ENCODE measurements at places on chromosomes 7 and 10.

- H3K4me3 ChIP-seq, result peak overlapping the region; percentile 89
- no peaks in the 10 kb centered on the region for H3K36me3 ChIP-seq
- H3K4me1 ChIP-seq, result peaks cover 6% of the 10 kb centered on the region
- no peaks in the 10 kb centered on the region for H3K27me3 ChIP-seq
These were observed 903 bp upstream of the NT5C2 start for GRCh38 chr10:103193820-103194529.

- DNase-seq, result no peak
- no peak overlapping the region for H3K4me3 ChIP-seq
- H3K27me3 ChIP-seq, result no peaks in the 10 kb centered on the region
These were observed 229.6 kb downstream of the GPAM start for GRCh38 chr10:111953949-111954348.

- no peaks in the 10 kb centered on the region for H3K27me3 ChIP-seq
- peaks cover 3% of the 10 kb centered on the region for H3K4me1 ChIP-seq
- H3K27ac ChIP-seq, result no peak overlapping the region
- no peaks in the 10 kb centered on the region for H3K36me3 ChIP-seq
- peak; percentile 68 for DNase-seq
These were observed 50.8 kb upstream of the SLC29A3 start for GRCh38 chr10:71268247-71268691.

DNA sequence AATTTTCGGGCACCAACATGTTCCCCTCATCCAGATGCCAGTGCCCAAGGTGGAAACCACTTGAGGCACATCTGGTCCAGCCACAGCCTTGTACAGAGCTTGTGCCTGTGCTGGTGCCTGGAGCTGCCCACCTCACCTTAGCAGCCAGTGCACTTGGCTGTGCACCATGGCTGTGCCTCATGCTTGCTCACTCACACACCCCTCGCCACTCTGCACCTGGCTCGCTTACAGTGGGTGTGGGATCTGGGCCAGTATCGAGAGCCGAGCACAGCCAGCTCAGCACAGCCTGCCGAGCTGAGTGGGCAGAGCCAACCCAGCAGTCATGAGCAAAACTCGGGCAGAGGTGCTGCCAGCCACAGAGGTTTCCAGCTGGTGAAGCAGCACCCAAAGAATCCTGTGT lies 139.9 kb upstream of the NUPR2 start:
- no peaks in the 10 kb centered on the region for H3K4me1 ChIP-seq
- DNase-seq, result no peak
- no peaks in the 10 kb centered on the region for H3K27me3 ChIP-seq
- no peak overlapping the region for H3K27ac ChIP-seq
- H3K36me3 ChIP-seq, result peaks cover 4% of the 10 kb centered on the region

DNA sequence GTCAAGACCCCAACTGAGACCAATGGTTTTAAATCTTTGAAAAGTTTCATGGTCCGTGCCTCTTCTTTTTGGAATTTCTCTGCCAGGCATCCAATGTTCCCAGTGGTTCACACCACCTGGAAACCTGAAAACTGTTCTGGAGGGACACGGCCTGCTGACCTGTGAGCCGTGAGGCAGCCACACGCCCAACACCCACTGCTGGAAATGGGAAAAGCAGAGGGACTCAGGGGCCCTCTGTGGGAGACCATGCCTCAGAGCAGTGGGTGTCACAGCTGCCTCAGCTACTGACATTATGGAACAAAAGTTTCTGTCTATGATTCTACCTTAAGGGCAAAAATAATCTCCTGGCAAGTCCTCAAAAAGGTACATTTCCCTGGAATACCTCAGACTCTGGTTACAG lies 70.4 kb upstream of the VIPR2 start:
- H3K4me3 ChIP-seq, result no peak overlapping the region
- H3K36me3 ChIP-seq, result no peaks in the 10 kb centered on the region
- peaks cover 7% of the 10 kb centered on the region for H3K4me1 ChIP-seq
- no peak overlapping the region for H3K27ac ChIP-seq

DNA sequence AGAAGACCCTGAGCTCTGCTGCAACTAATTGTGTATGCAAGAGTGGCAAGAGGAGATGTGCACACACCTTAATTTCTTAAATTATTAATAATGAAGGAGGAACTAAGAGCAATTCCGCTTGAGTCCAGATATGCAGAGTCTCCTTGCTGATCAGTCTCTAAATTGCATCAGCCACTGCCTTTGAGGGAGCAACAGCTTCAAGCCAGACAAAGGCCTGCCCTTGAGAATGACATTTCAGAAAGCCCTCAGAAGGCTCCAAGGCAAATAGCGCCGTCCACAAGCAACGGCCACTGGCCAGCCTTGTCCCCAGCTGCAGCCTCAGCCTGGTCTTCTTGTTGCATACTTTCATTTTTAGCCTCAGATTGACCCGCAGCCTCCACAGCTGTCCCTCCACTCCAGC lies 110.6 kb upstream of the RNF32 start:
- no peak overlapping the region for H3K27ac ChIP-seq
- no peak for DNase-seq
- H3K4me3 ChIP-seq, result no peak overlapping the region

DNA sequence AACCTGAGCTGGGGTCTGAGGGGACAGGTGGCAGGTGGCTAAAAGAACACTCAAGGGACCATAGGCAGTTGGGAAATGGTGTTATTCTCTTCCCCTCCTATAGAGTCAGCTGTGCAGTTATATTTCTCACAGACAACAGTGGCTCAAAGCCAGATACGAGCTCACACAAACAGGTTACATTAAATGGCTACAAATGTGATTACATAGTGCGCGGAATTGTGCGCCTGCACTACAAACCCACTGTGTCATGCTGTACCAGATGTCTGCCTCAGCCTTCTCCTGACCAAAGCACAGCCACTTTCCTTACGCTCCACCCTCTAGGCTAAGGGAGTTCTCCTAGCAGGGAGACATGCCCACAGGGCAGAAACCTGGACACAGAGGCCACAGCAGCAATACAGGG lies 387.2 kb downstream of the CNTNAP2 start:
- H3K4me1 ChIP-seq, result no peaks in the 10 kb centered on the region
- H3K36me3 ChIP-seq, result peaks cover 9% of the 10 kb centered on the region
- H3K4me3 ChIP-seq, result no peak overlapping the region
- no peak overlapping the region for H3K27ac ChIP-seq
- DNase-seq, result no peak
- no peaks in the 10 kb centered on the region for H3K27me3 ChIP-seq

- H3K27me3 ChIP-seq, result no peaks in the 10 kb centered on the region
- H3K4me3 ChIP-seq, result no peak overlapping the region
- peaks cover 6% of the 10 kb centered on the region for H3K36me3 ChIP-seq
- no peaks in the 10 kb centered on the region for H3K4me1 ChIP-seq
These were observed 126.1 kb downstream of the PFKFB3 start for GRCh38 chr10:6328699-6329423.

- no peaks in the 10 kb centered on the region for H3K36me3 ChIP-seq
- peaks cover 5% of the 10 kb centered on the region for H3K4me1 ChIP-seq
- H3K4me3 ChIP-seq, result no peak overlapping the region
- no peaks in the 10 kb centered on the region for H3K27me3 ChIP-seq
- H3K27ac ChIP-seq, result no peak overlapping the region
These were observed 137.6 kb downstream of the SKIDA1 start for GRCh38 chr10:21387868-21388267.

DNA sequence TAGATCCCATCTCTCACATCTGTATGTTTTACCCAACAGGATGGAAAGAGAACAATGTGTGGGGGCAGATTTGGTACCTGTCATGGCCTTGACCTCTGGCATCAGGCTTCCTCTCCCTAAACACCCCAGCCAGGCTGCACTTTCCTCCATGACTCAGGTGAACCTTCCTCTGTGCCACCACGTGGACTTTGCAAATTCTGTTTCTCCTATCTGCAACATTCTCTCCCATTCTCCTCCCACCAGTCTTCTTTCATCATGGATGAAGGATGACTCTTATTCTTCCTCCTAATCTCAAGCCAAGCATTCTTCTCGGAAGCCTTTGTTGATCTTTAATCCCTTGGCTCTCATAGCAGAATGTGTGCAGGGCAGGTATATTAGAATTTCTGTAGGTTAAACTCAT lies 355.4 kb downstream of the KCNMA1 start:
- H3K36me3 ChIP-seq, result no peaks in the 10 kb centered on the region
- no peak for DNase-seq
- no peak overlapping the region for H3K4me3 ChIP-seq
- peaks cover 5% of the 10 kb centered on the region for H3K4me1 ChIP-seq

DNA sequence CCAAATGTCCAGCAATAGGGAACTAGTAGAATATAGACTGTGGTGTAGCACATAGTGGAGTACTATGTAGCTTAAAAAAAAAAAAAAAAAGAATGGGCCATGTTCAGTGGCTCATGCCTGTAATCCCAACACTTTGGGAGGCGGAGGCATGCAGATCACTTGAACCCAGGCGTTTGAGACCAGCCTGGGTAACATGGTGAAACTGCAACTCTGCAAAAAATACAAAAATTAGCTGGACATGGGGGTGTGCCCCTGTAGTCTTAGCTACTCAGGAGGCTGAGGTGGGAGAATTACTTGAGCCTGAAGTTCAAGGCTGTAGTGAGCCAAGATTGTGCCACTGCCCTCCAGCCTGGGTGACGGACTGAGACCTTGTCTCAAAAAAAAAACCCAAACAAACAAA lies 64.4 kb downstream of the CHN2 start:
- H3K4me3 ChIP-seq, result no peak overlapping the region
- no peaks in the 10 kb centered on the region for H3K4me1 ChIP-seq
- H3K27ac ChIP-seq, result no peak overlapping the region
- no peak for DNase-seq

- H3K4me1 ChIP-seq, result peaks cover 2% of the 10 kb centered on the region
- DNase-seq, result peak; percentile 90
- no peaks in the 10 kb centered on the region for H3K27me3 ChIP-seq
- H3K36me3 ChIP-seq, result peaks cover 6% of the 10 kb centered on the region
These were observed 2.0 kb downstream of the FBXL15 start for GRCh38 chr10:102422545-102423129.

- DNase-seq, result no peak
- H3K27me3 ChIP-seq, result no peaks in the 10 kb centered on the region
- H3K4me1 ChIP-seq, result no peaks in the 10 kb centered on the region
- no peaks in the 10 kb centered on the region for H3K36me3 ChIP-seq
These were observed 27.4 kb upstream of the EGR2 start for GRCh38 chr10:62843600-62843999.

- no peaks in the 10 kb centered on the region for H3K27me3 ChIP-seq
- no peak overlapping the region for H3K27ac ChIP-seq
- H3K4me3 ChIP-seq, result no peak overlapping the region
- no peak for DNase-seq
- H3K36me3 ChIP-seq, result no peaks in the 10 kb centered on the region
These were observed 20.1 kb downstream of the CYTH3 start for GRCh38 chr7:6252341-6252746.

DNA sequence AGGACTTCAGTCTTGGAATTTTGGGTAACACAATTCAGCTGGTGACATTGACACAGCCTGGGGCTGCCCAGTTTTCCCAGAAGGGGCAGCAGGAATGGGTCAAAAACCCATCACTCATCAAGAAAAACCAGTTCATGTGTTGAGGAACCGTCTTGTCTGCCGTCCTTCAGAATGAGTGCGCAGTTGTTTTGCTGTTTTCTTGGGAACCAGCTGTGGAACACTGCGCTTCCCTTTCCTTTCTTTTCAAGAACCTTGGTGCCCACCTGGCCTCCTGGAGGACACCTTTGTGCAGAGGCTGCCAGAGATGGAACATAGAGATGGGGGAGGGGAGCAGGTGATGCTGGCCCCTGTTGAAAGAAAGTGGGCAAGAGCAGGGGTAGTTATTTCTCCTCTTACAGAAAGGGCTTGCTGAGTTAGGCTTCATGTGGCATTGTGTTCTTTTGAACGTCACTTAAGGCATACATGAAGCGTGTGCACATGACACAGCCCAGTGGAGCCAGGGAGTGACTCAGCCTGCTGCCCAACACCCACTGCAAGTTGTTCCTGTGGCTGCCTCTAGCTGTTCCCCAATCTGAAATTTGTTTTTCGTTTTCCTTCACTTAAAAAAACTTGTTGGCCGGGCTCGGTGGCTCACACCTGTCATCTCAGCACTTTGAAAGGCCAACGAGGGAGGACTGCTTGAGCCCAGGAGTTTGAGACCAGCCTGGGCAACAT lies 87.4 kb upstream of the TNS3 start:
- no peaks in the 10 kb centered on the region for H3K27me3 ChIP-seq
- H3K4me1 ChIP-seq, result peaks cover 12% of the 10 kb centered on the region
- no peak overlapping the region for H3K27ac ChIP-seq
- H3K36me3 ChIP-seq, result no peaks in the 10 kb centered on the region
- no peak overlapping the region for H3K4me3 ChIP-seq

DNA sequence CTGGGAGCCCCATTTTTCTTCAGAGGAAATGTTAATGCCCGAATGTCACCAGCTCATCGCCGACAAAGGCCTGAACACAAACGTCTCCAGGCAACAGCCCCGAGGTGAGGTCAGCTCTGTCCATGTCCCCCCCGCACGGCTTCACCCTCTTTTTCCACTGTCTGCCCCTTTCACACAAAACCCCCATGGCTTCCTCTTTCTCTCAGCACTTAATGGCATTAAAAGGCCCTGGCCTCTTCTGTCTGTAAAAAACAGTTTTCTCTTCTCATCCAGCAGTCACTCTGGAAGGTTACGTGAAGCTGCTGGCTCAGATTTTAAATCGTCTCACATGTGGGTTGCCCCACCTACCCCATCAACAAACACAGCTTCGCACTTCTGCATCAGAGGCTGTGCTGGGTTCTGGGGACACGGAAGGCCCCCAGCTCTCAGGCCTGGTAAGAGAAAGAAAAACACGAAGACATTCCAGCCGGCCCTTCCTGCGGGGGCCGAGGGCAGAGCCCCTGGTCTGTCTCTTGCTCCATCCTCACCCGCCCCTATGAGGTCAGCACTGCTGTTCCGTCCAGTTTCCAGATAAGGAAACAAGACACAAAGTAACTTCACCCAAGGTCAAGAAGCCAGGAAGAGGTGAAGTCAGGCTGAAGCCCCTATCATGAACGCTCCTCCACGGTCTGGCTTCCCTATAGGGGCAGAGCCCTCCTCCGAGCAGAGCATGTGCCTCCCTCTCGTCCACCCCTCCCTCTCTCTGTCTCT lies 91.1 kb upstream of the PDGFA start:
- DNase-seq, result no peak
- no peaks in the 10 kb centered on the region for H3K27me3 ChIP-seq
- H3K27ac ChIP-seq, result no peak overlapping the region
- H3K36me3 ChIP-seq, result peaks cover 6% of the 10 kb centered on the region

DNA sequence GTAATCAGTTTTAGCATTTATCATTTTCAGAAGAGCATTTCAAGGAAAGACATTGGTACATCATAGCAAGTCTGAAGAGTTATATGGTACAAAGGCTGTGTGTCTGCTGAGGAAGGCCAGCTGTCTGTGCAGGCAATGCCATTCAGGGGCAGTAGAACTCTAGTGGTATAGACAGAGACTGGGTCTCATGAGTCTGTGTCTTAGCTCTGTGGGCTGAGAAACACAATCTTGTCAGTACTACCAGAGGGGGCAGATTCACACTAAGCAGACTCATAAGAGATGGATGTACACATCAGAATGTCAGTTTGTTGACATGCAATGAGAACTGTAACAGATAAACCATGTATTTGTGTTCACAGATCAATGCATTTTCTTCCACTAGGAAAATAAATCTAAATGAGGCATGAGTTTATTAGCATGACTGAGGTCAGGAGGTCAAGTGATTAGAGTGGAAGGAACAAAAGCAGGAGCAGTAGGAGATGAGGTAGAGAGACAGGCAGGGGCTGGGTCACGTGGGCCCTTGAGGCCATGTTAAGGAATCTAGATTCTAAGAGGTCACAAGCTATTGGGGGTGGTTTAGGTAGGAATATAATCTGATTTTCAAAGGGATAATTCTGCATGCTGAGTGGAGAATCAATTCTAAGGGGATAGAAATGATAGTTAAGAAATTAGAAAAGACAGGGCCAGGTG lies 7.5 kb upstream of the GGCT start:
- H3K27me3 ChIP-seq, result no peaks in the 10 kb centered on the region
- no peak for DNase-seq
- H3K4me1 ChIP-seq, result no peaks in the 10 kb centered on the region
- H3K27ac ChIP-seq, result no peak overlapping the region
- H3K4me3 ChIP-seq, result no peak overlapping the region

Data from H9 (cell line).